ENCODE measurements at places on chromosomes 1 and 21.

GRCh38 chr1:15046487-15047165, 106.9 kb upstream of the TMEM51 start:
- peak; percentile 26 for DNase-seq

GRCh38 chr1:40243351-40243750, 4.4 kb upstream of the TMCO2 start:
- no peak for DNase-seq

DNA sequence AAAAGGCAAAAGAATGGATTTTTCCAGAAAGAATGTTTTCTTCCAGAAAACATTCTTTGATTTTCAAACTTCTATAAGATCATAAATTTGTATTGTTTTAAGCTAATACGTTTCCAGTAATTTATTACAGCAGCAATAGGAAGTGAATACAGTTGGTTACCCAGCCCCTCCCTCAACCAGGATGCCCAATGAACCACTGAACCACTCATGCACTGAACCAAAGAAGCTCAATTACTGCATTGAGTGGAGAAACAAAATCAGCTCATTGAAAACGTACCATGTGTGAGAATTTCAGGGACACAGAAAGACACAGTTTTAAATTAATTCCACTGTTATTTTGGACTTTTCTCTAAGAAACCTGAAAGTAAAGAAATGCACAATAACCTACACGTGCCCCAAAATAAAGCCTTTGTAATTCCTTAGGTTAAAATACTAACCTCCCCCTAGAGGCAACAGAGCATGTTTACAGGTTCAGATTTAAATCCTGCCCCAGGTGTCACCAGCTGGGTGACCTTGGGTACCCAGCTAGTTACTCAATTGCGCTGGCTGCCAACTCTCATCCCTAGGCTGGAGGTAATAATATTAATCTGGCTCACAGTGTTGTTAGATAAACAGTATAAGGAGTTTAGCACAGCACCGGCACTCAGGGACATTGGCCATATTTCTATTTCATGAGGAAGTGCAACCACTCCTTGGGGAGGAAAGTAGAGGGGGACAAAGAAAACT, 111.7 kb downstream of the NMNAT2 start:
- DNase-seq = peak; percentile 13

DNA sequence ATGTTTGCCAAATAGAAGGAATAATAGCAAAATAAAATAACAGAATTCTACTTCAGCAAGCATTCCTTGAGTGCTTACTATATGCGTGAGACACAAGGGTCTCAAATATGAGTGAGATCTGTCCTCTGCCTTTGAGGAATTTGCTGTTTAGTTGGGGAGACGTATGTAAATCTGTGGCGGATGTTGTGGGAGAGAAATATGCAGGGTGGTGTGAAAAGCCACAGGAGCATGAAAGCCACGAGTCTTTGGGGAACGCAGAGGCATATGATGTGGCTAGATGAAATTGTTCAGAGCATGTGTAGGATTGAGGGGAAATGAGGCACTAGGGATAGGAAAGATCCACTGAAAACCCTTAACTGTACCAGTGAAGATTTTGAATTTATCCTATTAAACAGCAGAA, 244.4 kb downstream of the PBX1 start:
- DNase-seq = no peak

DNA sequence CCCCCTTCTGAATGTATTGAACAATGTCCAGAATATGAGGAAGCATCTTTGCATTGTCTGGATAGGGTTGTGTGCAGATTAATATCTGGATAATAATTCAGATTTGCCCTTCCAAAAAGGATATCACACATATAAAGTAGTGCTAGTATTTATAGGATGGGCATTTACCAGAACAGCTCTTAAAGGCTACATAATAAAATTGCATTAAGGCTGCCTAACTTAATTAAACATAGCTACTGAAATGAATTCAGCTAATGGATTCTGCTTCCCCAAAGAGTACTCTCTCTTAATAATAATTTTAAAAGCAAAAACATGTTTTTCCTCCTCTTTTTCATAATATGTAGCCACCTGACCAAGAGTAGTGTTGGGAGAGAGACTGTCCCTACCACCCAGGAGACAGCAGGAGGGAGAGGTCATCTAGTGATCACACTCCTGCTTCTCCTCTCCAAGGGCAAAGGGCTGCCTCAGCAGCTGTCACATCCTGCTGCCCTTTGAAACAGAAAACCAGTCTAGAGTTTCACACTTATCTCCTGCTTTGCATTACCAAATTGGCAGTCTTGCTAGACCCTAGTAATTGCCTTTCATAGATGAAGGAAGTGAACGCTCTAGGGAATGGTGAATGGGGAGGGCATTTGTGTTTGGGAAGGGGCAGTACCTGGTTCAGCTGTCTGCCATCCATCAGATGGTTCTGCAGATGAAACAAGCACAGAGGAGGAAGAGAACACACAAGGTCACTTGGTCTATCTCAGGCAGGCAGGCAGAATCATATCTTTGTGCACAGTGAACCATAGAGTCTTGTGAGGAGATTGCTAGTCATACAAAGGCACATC, 29.3 kb upstream of the DDAH1 start:
- no peak for DNase-seq

GRCh38 chr1:230337266-230337665, 88.9 kb downstream of the PGBD5 start:
- no peak for DNase-seq

- no peak for DNase-seq
Observed at GRCh38 chr1:37323486-37324377, 150.6 kb upstream of the ZC3H12A start.

- DNase-seq = no peak
Observed at GRCh38 chr1:230679192-230679591, 34.7 kb downstream of the AGT start.

- no peak for DNase-seq
Observed at GRCh38 chr1:163877016-163877415, 555.3 kb downstream of the NUF2 start.

- no peak for DNase-seq
Observed at GRCh38 chr1:53139951-53140361, 2.5 kb downstream of the SLC1A7 start.
